ENCODE measurements at places on chromosomes 12 and 14.

- DNase-seq: no peak
Observed at GRCh38 chr12:103313894-103314293, 181.9 kb downstream of the C12orf42 start.

GRCh38 chr12:47876440-47876960 is 28.3 kb downstream of the VDR start:
- DNase-seq: no peak

DNA sequence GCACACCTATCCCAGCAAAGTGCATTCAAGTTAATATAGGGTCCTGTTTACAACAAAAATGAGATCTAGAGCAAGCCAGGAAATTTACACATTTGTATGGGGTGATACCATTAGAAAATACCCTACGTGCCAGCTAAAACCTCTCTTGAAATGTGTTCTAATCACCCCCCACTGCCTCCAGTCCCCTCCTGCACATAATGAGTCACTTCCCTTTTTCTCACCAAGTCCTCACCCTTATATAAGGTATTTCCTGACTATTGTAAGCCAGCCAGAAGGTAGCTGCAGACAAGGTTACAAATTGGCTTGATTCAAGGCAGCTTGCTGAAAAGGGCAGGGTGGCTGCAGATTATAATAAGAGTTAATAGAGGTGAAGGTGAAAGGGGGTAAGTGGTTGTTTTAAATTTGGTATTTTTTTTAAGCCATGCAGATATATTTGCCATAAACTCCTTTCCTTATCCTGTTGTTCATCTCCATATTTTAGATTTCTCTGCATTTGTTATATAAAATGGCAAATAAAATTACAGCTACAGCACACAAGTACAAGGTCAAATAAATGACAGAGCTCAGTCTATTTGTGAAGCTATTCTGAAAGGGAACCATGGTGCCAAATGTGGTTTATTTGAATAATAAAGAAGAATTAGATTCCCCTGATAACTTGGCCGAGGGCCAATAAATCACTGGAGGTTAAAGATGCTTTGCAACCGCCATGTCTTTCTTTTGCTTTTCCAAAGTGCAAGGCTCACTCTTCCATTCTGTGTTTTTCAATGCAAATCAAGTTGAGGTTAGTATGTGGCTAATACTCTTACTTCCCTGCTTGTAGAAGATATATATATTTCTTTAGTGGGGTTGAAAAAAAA is 385.9 kb downstream of the EGLN3 start:
- DNase-seq: no peak

DNA sequence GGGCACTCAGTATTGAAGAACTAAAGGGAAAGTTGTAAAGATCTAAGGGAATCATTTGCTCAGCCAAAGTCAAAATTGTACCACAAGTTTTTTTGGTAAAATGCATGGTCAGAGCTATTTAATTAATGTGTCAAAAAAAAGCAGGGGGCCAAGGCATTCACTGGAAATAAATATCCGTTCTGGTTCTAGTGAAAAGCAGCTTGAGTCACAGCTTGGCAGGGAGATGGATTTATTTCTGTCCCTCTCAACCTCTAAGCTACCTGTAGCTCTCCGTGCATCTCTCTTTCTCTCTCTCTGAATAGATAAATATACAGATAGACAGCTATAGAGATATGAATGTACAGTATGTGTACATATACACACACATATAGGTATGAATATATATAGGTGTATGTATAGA is 554.4 kb upstream of the TMEM132C start:
- DNase-seq: no peak

DNA sequence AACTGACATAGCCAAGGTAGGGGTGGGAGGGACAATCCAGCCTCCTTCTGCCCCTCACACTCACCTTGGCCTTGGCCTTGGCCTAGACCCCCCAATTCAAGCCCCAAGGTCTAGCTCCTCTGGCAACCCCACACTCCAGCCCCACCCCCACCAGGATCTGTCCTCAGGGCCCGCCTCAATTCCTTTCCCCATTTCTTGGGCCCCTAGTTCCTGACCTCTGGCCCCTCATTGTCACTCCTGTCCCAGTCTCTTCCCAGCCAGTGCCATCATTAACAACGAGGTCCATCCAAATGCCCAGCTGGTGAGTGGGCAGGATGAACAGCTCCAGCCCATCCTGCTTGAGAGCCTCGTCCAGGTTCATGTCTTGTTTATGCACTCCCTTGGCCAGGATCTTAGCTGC is 6.8 kb upstream of the GDF11 start:
- DNase-seq: no peak

GRCh38 chr14:64970776-64971477 is 1.2 kb downstream of the RAB15 start:
- DNase-seq: no peak

- no peak for DNase-seq
Observed at GRCh38 chr14:45716572-45716971, 463.6 kb upstream of the MIS18BP1 start.

DNA sequence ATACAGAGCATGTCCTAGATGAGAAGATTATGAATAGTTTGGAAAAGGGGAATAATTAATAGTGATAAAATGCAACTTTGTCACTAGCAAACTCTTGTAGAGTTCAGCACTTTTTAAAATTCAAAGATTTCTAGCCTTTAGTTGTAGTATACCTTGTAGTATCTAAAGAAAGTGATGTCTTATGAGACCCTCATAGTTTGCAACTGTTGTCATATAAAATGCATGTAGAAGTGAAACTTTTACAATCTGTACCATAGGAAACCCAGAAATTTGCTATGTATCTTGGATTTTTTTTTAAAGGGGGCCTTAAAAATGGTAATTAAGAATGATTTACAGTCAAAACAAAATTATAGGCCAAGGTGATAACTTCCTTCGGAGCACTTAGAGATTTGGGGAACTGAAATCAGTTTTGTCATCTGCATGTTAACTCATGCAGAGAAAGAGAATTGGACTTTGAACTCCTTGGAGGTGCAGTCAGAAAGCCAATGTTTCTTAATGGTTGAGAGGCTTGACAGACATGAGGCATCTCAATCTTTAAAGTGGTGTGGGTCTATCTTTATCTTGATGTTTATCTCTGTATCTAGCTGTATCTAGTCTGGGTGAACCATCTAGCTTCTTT is 1.3 kb downstream of the LRRK2 start:
- no peak for DNase-seq

DNA sequence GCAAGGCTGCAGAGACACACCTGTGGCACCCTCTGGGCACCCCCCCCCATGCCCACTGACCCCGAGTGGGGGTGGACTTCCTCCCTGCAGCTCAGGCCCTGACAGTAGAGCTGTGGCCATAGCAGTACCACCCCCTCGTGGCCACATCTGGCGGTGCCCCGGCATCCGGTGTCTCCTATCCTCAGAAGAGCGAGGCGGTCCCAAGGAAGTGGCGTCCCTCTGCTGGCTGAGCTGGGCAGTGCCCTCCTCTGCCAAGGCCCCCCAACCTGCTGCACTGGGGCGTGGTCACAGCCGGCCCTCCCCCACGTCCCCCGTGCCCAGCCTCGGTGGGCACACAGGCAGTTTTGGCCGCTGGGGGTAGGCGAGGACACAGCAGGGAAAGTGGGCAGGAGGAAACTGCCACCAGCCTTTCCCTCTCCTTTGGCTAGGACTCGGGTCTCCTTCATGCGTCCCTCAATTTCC is 6.0 kb upstream of the SLC6A12 start:
- DNase-seq: peak; percentile 82

GRCh38 chr12:41683023-41683422 is 461.7 kb downstream of the GXYLT1 start:
- no peak for DNase-seq

- DNase-seq: no peak
Observed at GRCh38 chr12:87274594-87275245, 754.5 kb downstream of the C12orf50 start.

GRCh38 chr12:5140190-5140589 is 96.5 kb downstream of the KCNA5 start:
- DNase-seq: no peak

DNA sequence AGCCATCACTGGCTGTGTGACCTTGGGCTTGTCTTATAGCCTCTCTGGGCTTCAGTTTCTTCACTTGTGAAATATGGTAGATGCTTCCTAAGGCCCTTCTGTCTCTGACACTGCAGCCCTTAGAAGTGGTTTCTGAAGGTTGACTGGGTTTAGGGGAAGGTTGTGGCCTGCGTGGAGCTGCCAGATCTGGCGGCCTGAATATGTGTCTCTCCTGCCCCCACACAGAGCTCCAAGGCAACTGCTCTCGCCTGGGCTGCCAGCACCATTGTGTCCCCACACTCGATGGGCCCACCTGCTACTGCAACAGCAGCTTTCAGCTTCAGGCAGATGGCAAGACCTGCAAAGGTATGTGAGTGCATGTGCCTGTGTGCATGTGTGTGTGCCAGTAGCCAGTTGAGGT is 4.0 kb downstream of the LRP1-AS start:
- DNase-seq: no peak

DNA sequence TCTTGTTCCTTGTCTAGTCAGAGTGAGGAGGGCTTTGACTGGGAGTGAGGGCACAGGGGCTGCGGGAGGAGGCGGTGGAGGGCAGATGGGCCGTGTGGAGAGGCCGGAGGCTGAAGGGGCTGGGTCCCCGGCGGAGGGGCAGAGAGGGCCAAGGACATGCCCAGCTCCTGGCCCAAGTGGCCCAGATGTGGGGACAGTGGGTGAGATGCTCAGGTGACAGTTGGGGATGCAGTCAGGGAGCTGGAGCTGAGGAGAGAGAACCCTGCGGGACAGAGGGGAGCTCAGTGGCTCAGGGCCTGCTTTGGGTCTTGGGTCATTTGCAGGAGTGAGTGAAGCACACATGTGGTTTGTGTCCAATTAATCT is 26.5 kb upstream of the PLD4 start:
- DNase-seq: no peak

DNA sequence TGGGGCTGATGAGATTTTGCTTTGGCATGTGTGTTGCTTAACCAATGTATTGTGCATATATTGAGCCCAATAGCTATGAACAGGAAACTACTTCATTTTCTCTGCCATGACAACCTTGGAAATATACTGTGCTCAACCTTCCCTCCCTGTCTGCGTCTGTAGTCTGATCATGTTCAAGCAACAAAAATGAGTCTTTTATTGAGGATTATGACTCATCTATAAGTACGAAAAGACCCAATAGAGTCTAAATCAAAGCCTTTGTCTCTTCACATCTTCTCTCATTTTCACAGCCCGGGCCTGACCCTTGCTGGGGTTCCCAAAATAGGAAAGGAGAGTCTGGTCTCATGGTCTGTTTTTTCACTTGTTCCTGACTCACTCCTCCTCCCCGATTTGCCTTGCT is 158.2 kb downstream of the CAND1 start:
- DNase-seq: no peak

DNA sequence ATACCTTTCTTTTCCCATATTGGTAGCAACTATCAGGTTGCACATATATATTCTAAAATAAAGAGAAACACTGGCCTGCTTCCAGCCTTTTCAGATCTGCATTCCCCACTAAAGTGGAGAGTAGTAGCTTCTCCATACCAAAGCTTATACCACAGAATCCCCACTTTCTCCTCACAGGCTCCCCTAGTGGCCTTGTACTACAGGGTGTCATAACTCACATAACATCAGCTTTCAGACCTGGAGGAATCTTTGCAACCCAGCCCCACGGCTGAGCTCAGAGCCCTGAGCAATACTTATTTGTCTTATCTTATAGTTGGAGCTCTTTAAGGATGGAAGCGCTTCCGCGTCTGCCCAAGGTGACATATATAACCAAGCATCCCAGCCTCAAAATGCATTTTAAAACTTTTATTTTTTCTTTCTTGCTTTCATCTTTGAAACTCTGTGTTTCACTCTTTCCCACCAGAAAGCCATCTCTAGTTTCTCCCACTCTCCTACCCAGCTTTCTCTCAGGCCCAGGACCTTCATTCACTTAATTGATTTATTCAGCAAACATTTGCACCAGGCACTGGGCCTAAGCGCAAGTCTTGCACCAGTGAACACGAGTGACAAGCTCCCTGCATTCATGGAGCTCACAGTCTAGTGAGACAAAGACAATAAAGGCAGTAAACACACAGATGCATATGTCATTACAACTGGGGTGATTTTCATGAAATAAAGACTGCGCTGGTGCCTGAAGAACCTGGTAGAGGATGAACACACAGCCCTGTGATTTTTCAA is 254.7 kb downstream of the IPO8 start:
- no peak for DNase-seq

DNA sequence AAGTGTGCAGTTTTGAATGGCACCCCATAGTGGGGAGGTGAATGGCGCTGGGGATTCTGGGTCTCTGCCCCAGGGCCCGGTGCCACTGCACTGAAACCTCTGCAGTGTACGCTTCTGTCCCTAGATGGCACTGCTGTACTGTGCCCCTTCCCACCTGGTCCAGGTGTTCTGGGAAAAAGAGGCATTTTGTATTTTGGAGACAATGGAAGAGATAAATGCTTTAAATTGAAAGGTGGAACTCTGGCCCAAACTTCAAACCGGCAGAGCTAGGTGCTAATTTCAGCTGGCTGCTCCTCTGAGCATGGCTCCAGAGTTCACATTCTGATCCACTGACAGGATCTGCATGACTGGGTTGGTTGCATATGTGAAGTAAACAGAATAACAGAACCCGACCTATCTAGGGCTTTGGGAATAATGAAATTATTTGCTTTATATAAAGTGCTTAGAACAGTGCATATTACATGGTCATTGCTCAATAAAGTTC is 52.2 kb downstream of the KRT80 start:
- DNase-seq: peak; percentile 53

DNA sequence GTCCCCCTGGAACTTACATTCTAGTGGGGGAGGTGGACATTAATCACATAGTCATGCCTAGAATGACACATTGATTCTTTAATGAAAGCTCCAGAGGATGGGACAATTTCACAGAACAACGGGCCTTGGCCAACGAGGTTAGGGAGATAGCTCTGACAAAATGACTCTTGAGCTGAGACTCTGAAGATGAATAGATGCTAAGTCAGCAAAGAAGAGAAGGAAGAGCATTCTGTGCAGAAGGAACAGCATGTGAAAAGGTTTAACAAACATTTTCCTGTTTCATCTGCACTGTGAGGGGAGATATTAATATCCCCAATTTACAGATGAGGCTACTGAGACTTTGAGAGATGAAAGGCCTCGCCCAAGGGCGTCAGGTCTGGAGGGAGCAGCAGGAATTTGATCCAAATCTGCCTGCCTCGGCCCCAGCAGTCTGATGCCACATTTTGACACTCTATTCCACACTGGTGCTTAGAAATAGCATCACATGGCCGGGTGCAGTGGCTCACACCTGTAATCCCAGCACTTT is 193.6 kb downstream of the RBM19 start:
- DNase-seq: no peak

DNA sequence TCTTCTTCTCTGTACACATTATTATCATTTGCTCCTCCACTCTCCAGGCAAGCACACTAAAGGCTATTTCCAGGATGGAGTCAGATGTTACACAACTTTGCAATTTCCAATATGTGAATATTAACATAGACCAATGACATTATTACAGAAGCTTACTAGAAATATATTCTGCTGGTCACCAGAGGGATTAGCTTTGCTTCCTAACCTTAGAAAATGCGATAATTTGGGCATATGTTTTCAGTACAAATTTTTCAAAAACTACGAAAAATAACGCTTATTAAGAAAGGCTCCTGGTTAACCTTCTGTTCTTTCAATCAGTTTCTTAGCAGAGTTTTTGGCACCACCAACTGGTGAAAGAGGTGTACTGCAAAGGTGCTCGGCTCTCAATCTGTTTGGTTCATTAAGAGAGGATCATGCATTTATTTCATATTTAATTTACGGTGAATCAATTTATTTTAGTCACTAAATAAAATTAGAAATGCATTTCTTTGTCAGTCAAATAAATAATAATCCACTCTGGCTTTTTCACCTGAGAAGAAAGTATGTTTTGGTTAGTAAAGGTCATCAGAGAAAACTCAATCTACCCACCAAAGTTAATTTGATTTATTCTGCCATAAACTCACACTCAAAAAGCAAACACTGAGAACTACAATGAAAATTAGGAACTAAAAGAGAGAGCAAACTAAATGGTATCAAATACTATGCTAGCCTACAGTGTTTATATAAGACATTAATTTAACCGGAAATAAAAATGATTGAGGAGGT is 39.2 kb downstream of the EFCAB11 start:
- peak; percentile 72 for DNase-seq

Data from activated T-cell treated with anti-CD3 and anti-CD28 coated beads, Interleukin-2, amount 50 U/mL, for 48 hours (primary cell).